ENCODE measurements at places on chromosomes 1 and 21.

DNA sequence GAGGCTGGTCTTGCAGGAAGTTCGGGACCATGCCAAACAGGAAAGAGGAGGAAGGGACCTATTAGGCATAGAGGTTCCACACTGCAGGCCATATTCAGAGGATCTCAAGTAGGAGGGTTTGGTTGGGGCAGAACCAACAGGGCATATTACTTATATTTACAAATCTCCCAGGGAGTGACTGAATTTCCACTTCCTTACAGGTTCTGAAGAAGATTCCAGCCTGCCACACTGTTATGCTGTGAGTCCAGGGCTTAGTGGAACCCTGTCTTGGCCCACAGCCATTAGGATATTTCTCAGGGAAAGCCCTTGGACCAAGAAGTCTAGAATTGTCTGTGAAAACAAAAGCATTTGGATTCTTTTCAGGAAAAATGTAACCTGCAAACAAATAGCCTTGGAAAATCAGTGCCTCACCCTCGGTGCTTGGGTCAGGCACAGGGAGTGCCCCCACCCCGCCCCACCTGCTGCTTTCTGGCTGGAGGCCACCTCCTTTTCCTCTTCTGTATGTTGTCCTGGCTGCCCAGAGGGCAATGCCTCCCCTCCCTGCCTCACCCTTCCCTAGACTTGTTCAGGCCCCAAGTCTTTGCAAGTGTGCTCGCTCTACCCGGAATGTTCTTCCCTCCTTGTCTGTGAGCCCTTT, 41.0 kb upstream of the JUN start:
- DNase-seq, result no peak

- DNase-seq, result peak; percentile 40
Observed at GRCh38 chr1:98429965-98430443, 231.5 kb upstream of the SNX7 start.

DNA sequence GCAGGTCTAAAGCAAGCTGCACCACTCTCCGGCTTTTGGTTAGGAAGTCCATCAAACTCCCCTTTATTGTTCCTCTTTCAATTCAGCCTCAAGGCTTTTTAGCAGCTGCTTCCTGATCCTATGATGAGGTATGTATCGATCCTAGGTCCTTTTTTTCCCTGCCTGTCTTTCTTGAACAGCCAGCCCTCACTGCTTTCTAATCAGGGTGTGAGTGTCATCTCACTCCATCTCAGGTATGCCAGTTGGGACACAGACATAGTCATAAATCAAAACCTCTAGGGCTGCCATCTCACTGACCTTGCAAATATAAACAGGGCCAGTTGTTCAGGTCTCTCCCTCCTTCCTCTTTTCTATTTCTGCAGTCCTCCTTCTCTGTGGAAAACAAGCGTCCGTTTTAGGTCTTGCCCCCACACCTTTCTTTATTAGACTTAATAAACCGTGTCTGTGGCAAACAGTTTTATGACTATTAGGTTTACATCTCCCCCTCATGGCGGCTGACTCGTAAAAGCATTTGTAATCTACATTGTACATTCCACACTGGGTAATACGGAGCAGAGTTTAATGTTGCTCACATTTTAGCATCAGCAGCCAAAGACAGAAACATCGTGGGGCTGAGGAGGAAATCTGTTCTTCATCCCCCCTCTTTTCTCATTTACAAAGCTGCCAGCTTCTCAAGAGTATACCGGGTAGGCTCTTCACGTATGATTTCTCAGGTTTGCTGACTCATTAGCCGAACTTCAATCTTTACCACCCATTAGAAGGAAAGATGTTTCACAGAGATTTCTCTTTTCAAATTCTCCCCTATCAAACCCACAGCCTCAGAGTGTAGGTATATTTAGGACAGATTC, 11.6 kb downstream of the STYXL2 start:
- DNase-seq, result no peak

DNA sequence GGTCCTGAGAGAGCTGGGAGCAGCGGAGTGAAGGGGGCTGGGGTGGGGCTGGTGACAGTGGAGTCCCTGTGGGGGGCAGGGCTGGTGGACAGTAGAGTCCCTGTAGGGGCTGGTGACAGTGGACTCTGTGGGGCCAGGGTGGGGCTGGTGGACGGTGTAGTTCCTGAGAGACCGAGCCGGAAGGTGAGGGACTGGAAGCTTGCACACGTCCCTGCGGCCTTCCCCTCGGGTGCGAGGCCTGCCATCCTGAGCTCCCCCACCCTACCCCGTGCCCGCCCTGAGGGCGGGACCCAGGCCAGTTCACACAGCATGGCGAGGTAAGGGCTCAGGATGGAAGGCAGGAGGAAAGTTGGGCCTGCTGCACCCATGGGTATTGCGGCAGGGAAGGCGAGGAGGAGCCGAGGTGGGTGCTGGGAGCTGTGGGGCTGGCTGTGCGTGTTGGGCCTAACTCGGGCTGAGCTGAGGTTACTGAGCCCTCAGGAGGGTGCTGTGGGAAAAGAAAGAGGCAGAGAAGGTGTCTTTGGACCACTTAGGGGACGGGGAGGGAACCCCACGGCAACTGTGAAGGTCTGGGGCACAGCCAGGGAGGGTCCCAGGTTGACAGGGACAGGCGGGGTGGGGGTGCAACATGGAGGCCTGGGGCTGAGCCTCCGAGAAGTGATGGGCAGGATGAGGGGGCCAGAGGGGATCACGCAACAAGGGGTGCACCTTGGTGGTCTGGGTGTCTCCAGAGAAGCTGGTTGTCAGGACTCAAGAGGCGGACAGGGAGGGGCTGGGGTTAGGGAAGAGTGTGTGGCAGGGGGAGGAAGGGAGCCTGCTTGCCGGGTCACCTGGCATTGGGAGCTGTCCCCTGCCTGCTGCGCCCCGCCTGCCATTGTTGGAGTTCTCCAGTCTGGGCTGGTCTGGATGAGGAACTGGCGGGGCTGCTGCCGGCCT, 60.8 kb downstream of the PRKCZ start:
- no peak for DNase-seq

DNA sequence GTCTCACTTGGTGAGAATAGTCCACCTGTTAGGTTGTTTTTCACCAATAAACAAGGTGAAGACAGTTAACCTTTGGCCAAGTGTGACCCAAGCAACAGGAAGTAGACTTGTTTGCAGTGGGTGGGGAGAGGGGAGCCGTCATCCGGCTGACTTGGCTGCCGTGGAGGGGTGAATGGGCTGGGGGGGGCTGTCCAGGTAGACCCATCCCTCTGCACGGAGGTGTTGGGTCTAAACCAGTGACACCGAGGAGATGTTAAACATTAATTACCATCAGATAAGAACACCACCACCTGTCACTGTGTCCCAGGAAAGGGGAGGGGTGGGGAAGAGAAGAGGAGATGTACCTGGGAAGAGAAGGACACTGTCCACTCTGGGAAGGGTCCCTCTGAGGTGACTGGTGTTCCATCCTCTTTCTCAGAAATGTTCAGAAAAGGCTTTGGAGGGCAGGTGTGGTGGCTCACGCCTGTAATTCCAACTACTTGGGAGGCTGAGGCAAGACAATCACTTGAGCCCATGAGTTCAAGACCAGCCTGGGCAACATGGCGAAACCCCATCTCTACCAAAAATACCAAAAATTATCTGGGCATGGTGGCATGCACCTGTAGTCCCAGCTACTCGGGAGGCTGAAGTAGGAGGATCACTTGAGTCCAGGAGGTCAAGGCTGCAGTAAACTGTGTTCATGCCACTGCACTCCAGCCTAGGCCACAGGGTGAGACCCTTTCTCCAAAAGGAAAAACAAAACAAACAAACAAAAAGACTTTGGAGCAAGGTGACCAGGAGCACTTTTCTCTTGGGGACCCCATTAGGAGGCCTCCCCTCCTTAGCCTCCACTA, 6.7 kb upstream of the MYOM3 start:
- DNase-seq, result no peak

GRCh38 chr1:156896490-156897033, 3.0 kb downstream of the PEAR1 start:
- DNase-seq, result no peak

GRCh38 chr1:39639305-39640130, at the start of gene HEYL:
Gene HEYL, minus strand, starts transcription at chr1:39639643. Its CDS starts 18 bp downstream, at chr1:39639625.
- DNase-seq, result no peak

- peak; percentile 31 for DNase-seq
Observed at GRCh38 chr21:43318841-43319781, 107.8 kb downstream of the SIK1 start.

DNA sequence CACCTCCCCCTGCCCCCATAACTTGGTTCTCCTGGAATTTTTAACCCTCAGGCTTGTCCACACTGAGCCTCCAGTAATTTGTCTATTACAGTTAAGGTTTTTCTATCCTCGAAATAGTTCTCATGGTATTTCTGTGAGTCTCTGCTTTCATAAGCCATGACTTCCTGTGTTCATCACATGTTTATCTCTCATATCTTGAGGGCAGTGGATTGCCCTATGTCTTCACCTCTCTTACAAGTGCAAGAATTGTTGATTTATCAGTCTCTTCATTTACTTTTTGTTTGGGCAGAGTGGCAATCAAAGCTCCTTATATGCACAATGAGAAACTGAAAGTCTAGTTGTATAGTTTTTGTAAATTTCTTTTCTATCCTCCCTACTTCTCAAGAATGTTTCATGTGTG, 328.4 kb downstream of the PLA2G4A start:
- no peak for DNase-seq

DNA sequence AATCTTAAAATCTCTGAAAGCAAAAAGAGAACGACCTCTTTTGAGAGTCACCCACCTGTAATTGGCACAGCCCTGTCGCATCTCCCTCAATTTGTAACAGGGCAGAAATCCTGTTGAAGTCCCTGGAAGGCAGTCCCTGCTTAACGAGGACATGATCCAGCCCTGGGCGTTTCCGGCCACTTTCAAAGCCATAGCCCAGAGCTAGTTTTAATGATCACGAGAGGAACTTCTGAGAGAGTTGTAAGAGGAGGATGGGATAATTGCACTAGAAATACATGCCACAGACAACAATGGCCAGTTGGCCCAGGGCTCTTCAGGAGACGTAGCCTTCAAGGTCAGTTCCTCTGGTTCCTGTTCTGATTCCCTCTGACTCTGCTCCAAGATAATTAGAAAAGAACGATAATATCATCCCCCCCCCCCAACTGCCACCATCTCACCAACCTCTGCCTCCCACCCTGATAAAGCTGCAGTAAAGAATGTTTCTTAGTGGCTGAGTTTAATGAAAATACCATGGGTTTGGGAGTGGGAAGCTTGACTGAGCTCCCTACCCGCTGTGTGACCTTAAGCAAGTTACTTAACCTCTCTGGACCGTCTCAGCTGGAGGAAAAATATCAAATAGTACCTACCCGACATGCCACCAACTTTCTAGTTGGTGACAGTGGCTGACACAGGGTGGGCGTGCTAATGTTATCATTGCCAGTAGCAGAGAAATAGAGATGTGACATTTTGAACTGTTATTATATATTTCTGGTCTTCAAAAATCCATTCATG, 140.0 kb downstream of the OMA1 start:
- no peak for DNase-seq

- no peak for DNase-seq
Observed at GRCh38 chr1:188027613-188028012, 1198.9 kb downstream of the PLA2G4A start.

DNA sequence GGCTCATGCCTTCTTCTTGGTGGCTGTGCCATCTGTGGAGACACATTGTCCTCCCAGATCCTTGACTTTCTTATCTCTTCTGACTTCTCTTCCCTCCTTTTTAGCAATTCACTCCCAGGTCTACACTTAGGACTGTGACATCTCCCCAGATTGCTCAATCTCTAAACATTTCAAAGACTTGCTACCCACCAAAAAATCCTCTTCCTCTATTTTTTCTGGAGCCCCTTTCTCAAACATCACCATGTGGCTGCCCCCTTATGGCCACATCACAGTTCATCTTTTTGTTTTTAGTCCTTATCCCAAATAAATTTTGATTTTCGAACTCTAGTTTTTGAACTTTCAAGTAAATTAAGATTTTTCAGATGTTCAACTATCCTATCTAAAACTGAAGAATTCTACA, 148.6 kb upstream of the HOOK1 start:
- DNase-seq, result no peak

DNA sequence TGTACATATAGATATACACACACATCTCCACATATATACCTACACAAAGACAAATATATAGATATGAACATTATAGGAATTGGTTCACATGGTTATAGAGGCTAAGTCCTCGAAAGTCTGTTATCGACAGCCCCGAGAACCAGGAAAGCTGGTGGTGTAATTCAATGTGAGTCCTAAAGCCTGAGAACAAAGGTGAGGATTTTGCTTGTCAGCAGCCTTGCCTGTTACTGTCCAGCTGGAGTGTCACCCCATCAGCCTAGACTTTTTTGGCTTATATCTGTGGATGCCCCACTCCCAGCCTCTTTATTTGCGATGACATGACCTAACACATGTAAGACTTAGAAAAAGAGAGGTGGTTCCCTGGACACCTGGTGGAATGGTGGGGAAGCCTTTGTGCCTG, 97.0 kb downstream of the GIPC2 start:
- DNase-seq, result no peak

DNA sequence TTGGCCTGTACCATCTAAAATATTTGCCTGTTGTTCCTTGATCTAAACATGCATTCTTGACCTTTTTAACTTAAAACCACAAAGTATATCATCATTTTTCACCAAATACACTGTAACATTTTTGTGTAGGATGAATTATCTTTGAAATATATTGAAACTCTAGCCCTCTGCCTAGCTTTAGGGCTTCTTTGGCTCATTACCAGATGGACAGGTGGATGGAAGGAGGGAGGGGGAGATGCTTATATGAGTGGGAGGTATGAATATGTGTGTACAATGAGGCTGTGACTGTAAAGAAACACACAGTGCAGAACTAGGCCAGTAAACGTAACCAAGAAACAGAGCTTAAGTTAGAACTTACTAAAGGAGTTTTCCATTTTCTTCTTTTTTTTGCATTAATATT, 118.5 kb downstream of the ESRRG start:
- no peak for DNase-seq

DNA sequence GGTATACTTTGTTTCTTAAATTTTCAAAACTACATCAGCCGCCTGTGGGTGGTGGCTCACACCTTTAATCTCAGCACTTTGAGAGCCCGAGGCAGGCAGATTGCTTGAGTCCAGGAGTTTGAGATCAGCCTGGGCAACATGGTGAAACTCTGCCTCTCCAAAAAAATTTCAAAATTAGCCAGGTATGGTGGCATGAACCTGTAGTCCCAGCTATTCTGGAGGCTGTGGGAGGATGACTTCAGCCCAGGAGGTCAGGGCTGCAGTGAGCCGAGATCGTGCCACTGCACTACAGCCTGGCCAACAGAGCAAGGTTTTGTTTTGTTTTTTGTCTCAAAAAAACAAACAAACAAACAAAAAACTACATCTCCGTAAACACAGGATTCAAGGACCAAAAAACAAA, 3.3 kb downstream of the EYA3 start:
- DNase-seq, result no peak

DNA sequence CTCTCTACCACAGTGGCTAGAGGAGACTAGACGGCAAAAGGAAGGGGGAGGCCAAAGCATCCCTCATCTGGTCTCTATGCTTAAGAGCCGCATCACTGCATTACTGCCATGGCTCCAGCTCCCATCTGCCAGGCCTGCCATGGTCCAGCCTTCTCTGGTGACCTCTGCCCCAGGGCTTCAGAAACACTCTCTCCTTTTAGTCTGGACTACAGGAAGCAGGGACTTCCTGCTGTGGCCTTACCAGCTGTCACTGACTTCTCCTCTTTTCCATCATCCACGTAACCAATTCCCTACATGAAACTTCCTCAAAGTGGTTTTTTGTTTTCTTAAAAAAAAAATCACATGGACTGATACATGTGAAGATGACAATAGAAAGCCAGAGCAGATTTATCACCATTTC, 323.1 kb upstream of the NFIA start:
- no peak for DNase-seq
